ENCODE measurements at places on chromosomes 2 and 18.

DNA sequence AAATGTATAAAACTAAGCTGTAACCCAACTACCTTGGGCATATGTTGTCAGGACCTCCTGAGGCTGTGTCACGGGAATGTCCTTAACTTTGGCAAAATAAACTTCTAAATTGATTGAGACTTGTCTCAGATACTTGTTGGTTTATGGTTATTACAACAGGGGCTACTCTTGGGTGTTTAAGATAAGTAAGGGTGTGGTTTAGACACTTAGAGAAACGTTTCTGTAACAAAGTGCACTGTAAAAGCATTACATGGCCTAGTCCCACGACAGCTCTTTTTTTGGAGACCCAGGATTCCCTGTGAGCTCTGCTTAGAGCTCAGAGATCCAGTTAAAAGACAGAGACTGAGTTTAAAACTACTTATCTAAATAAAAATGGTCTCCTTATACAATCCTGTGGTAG is 32.3 kb upstream of the LIPG start:
- no peaks in the 10 kb centered on the region for H3K4me1 ChIP-seq
- H3K27me3 ChIP-seq = no peaks in the 10 kb centered on the region
- H3K27ac ChIP-seq = no peak overlapping the region
- DNase-seq = no peak
- no peaks in the 10 kb centered on the region for H3K36me3 ChIP-seq

GRCh38 chr2:169397697-169398096 is 35.4 kb upstream of the LRP2 start:
- no peak overlapping the region for H3K4me3 ChIP-seq
- no peaks in the 10 kb centered on the region for H3K27me3 ChIP-seq
- no peak overlapping the region for H3K27ac ChIP-seq
- no peaks in the 10 kb centered on the region for H3K4me1 ChIP-seq
- no peak for DNase-seq

GRCh38 chr2:18368008-18368407 is 192.4 kb downstream of the RDH14 start:
- no peaks in the 10 kb centered on the region for H3K27me3 ChIP-seq
- no peak for DNase-seq
- H3K4me3 ChIP-seq = no peak overlapping the region

- no peak overlapping the region for H3K4me3 ChIP-seq
- peaks cover 2% of the 10 kb centered on the region for H3K4me1 ChIP-seq
Observed at GRCh38 chr2:171287611-171288010, 126.9 kb upstream of the TLK1 start.

DNA sequence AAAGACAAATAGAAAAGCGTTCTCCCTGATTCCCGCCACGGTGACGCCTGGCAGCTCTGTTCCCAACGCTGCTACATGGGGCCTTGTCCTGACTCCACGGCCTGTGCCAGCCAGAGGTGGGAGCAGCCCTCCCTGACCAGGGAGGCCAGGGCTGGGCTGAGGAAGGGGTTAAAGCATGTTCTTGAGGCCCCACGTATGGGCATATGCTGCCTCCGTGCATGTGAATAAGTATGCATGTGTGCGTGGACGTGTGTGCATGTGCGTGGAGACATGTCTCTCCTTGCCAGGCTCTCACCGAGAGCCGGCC is 1.6 kb upstream of the SNED1 start:
- H3K27me3 ChIP-seq = no peaks in the 10 kb centered on the region
- no peak overlapping the region for H3K27ac ChIP-seq
- H3K36me3 ChIP-seq = no peaks in the 10 kb centered on the region
- no peak for DNase-seq
- peaks cover 53% of the 10 kb centered on the region for H3K4me1 ChIP-seq

- H3K27me3 ChIP-seq = no peaks in the 10 kb centered on the region
- H3K4me1 ChIP-seq = peaks cover 16% of the 10 kb centered on the region
- DNase-seq = no peak
- no peak overlapping the region for H3K27ac ChIP-seq
- H3K4me3 ChIP-seq = no peak overlapping the region
Observed at GRCh38 chr2:98482362-98482761, 37.7 kb downstream of the INPP4A start.

- H3K27me3 ChIP-seq = no peaks in the 10 kb centered on the region
- no peaks in the 10 kb centered on the region for H3K36me3 ChIP-seq
- peaks cover 2% of the 10 kb centered on the region for H3K4me1 ChIP-seq
Observed at GRCh38 chr18:60200558-60200957, 172.0 kb downstream of the MC4R start.

GRCh38 chr2:217886720-217887309 is 116.0 kb downstream of the TNS1 start:
- no peaks in the 10 kb centered on the region for H3K27me3 ChIP-seq
- DNase-seq = peak; percentile 84
- H3K27ac ChIP-seq = no peak overlapping the region
- no peaks in the 10 kb centered on the region for H3K36me3 ChIP-seq

- H3K27me3 ChIP-seq = no peaks in the 10 kb centered on the region
- DNase-seq = no peak
- no peak overlapping the region for H3K4me3 ChIP-seq
- H3K36me3 ChIP-seq = no peaks in the 10 kb centered on the region
- H3K27ac ChIP-seq = no peak overlapping the region
Observed at GRCh38 chr18:35868915-35869314, 103.6 kb upstream of the RMP24 start.

DNA sequence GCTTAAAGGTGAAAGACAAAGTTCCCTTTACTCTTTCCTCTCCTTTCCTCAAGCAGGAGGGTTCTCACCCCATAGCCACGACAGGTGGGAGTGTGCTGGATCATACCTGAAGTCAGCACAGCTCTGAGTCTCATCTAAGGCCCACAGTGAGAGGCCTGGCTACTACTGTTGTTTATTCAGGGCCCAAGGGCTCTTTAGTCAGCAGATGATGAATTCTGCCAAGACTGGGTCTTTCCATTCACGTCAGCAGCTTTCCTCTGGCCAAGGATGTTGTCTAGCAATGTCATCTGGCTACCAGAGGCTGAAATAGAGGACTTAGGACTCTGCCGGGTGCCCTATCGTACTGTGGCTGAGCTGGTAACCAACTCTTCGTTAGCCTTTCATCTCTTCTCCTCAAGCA is 308.4 kb upstream of the THUMPD2 start:
- H3K36me3 ChIP-seq = no peaks in the 10 kb centered on the region
- H3K4me1 ChIP-seq = no peaks in the 10 kb centered on the region
- no peak for DNase-seq
- no peaks in the 10 kb centered on the region for H3K27me3 ChIP-seq
- no peak overlapping the region for H3K4me3 ChIP-seq

- no peak overlapping the region for H3K27ac ChIP-seq
- no peak for DNase-seq
- no peaks in the 10 kb centered on the region for H3K27me3 ChIP-seq
- peaks cover 2% of the 10 kb centered on the region for H3K4me1 ChIP-seq
- no peaks in the 10 kb centered on the region for H3K36me3 ChIP-seq
- H3K4me3 ChIP-seq = no peak overlapping the region
Observed at GRCh38 chr2:85580206-85580605, 2.8 kb downstream of the VAMP8 start.

GRCh38 chr2:210188755-210189154 is 17.5 kb upstream of the KANSL1L start:
- no peaks in the 10 kb centered on the region for H3K27me3 ChIP-seq
- no peaks in the 10 kb centered on the region for H3K36me3 ChIP-seq
- DNase-seq = no peak
- H3K4me3 ChIP-seq = no peak overlapping the region
- no peak overlapping the region for H3K27ac ChIP-seq

GRCh38 chr18:63788447-63789096 is 13.4 kb downstream of the SERPINB7 start:
- no peaks in the 10 kb centered on the region for H3K27me3 ChIP-seq
- no peaks in the 10 kb centered on the region for H3K36me3 ChIP-seq
- H3K4me1 ChIP-seq = no peaks in the 10 kb centered on the region
- no peak for DNase-seq
- H3K27ac ChIP-seq = no peak overlapping the region
- no peak overlapping the region for H3K4me3 ChIP-seq

DNA sequence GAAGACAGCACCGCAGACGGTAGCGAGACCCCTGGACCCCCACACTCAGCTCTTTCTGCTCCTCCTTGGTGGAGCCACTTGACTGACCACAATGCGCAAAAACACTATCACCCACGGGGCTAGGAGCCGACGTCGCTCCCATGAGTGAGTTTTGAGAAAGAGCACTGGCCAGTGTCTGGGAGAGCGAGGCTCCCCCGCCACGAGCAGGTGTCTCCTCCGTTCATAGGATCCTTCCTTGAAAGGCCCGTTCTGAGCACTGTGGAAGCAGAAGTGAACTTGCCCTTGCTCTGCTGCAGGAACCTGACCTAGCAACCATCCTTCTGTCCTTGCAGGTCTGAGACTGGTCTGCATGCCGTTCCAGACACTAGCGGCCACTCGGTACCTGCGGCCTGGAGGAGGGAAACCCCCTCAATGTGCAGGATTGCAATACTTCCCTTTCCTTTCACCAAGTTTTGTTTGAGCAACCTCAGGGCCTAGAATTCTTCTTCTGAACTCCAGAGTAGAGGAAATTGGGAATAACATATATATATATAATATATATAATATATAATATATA is 12.9 kb upstream of the ZNF516 start:
- H3K4me1 ChIP-seq = no peaks in the 10 kb centered on the region
- peak; percentile 19 for DNase-seq
- no peaks in the 10 kb centered on the region for H3K27me3 ChIP-seq
- no peak overlapping the region for H3K27ac ChIP-seq
- H3K4me3 ChIP-seq = no peak overlapping the region

DNA sequence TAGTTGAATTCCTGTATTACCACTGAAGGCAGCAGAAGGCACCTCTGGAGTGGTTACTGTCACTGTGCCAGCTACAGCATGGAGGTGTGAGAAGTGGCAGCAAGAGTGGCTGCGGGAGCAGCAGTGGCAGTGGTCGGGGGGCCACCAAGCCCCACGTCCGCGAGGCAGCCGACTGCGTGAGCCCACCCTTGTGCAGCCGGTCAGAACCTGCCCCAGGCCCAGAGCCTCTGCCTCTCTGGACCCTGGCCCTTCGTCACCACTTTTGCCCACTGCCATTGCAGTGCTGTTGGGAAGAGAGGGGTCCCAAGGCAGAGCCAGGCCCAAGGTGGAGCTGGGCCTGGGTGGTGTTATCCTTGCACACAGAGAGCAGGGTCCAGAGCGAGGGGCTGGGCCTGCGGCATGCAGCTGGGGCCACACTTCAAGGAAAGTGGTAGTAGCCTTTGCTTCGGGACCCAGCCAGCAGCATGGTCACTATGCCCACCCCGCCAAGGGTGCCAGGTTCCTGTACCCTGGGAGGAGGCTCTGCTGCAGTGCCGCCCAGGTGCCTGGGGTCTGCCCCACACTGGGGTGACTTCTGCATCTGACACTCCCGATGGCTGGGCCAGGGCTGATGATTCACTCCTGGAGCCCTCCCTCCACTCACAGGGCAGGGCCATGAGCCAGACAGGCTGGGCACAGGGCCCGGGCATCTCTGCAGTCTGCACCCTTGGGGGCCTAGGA is 450.1 kb upstream of the LRATD1 start:
- H3K4me3 ChIP-seq = no peak overlapping the region
- no peaks in the 10 kb centered on the region for H3K36me3 ChIP-seq
- no peak for DNase-seq
- H3K27me3 ChIP-seq = no peaks in the 10 kb centered on the region
- H3K27ac ChIP-seq = no peak overlapping the region
- no peaks in the 10 kb centered on the region for H3K4me1 ChIP-seq

DNA sequence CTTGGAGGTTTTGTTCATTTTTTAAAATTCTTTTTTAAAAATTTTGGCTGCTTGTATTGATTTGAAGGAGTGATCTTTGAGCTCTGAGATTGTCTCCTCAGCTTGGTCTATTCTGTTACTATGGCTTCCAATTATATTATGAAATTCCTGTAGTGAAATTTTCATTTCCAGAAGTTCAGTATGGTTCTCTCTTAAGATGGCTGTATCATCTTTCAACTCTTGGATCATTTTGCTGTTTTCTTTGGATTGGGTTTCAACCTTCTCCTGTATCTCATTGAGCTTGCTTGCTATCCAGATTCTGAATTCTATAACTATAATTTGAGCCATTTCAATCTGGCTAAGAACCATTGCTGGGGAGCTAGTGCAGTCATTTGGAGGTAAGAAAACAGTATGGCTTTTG is 270.8 kb upstream of the NT5C1B start:
- no peaks in the 10 kb centered on the region for H3K4me1 ChIP-seq
- no peak overlapping the region for H3K4me3 ChIP-seq
- no peaks in the 10 kb centered on the region for H3K27me3 ChIP-seq
- H3K27ac ChIP-seq = no peak overlapping the region
- no peaks in the 10 kb centered on the region for H3K36me3 ChIP-seq
- DNase-seq = no peak

GRCh38 chr18:48228841-48229240 is 180.3 kb downstream of the ZBTB7C start:
- H3K4me3 ChIP-seq = no peak overlapping the region
- peaks cover 21% of the 10 kb centered on the region for H3K4me1 ChIP-seq
- peak; percentile 36 for DNase-seq
- H3K27me3 ChIP-seq = no peaks in the 10 kb centered on the region

- H3K4me3 ChIP-seq = no peak overlapping the region
- no peak for DNase-seq
- peaks cover 8% of the 10 kb centered on the region for H3K4me1 ChIP-seq
Observed at GRCh38 chr18:45447355-45448265, 167.7 kb upstream of the SLC14A2 start.

DNA sequence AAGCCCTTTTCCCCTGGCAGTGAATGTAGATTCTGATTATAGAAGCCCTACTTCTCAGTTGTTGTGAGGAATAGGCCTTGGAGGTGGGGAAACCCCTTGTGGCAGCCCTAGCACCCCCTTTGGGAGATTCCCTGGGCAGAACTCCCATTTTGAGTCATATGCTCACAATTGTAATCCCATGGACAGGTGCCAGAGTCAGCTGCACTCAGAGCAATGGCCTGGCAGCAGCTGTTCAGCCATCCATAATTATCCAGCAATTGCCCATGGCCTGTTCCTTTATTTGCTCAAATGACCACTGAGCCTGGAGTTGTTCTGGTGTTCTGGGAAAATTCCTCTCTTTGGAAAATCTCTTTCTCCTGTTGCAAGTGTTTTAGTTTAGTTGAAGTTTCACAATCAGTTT is 71.7 kb downstream of the PTRHD1 start:
- DNase-seq = peak; percentile 69
- H3K36me3 ChIP-seq = no peaks in the 10 kb centered on the region
- H3K27me3 ChIP-seq = no peaks in the 10 kb centered on the region
- no peak overlapping the region for H3K27ac ChIP-seq
- H3K4me1 ChIP-seq = peaks cover 5% of the 10 kb centered on the region
- no peak overlapping the region for H3K4me3 ChIP-seq

DNA sequence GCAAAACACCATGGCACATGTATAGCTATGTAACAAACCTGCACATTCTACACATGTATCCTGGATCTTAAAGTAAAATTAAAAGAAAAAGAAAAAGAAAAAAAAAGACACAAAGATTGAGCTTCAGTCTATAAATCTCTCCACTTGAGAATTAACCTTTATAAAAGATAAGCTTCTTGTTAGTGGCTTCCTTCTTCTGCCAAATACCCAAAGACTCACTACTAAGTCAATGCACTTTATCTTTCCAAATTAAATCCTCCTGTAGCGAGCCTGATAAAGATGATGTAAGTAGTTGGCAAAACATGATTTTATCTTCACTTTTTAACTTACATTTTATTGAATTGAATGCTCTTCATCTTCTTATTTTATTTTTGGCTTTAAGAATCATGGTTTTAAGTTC is 349.9 kb downstream of the TRIB2 start:
- no peak overlapping the region for H3K27ac ChIP-seq
- H3K36me3 ChIP-seq = no peaks in the 10 kb centered on the region
- no peak overlapping the region for H3K4me3 ChIP-seq
- H3K27me3 ChIP-seq = no peaks in the 10 kb centered on the region
